ENCODE measurements at places on chromosomes 12 and 14.
A peak's percentile ranks its signal among the peaks of the same experiment; 100 is the strongest.

DNA sequence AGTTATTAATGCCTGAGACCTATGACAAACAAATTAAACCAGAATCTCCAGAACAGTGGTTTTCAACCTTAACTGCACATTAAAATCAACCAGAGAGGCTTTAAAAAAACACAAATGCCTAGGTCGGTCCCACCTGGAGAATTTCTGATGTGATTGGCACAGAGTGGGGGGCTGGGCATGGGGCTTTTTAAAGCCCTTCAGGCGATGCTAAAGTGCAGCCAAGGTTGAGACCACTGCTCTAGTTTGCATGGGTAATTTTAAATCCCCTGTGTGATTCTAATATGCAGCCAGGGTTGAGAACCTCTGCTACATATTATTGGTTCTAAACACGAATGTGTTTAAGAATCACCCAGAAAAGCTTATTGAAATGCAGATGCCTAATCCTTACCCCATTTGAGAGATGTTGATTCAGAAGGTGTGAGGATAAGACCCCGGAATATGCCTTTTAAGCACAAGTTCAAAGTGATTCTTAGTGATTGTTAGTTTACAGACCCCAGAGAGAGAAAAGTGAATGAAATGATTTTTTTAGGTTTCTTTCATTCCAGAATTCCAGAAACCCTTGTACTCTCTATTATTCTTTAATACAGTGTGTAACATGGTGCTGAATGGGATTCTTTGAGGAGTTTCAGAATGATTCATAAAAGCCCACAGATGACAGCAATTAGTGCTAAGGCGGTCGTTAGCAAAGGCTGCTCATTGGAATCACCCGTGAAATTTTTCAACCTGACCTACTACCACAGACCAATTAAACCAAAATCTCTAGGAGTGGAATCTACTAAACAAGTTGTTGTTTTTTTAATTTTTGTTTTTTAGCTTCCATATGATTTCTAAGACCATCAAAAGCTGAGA, 44.9 kb downstream of the LIN7A start:
- DNase-seq, result no peak

DNA sequence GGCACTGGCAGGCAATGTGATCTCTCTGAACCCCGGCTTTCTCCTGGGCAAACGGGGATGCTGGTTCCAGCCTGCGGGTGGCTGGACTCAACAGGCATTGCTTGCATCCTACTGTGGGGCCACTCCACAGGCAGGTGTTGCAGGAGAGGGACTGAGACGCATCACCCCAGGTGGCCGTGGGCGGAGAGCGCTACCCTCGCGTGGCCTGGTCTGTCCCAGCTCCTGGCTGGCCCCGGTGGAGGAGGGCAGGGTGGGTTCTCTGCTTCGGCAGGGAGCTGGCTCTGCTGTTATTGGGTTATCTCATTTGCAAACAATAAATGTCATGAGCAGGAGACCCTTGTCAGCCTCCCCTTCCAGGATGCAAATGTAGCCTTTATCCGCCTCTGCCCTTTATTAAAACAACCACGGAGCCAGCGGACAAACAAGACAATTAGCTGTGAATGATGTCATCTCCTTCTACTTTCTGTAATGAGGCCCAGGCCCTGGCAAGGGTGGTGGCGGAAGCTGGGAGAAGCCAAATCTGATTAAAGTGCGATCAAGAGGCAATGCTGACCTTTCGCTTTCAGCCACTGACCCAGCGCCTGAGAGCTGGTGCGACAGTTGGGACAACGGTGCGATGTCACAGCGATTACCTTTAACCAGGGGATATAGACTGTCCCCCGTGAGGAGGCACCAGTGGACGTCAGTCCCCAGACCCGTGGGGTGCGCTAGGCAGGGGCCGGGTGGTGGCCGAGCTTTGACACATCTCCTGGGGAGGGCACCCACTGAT, 161.8 kb downstream of the KIF26A start:
- DNase-seq, result no peak

DNA sequence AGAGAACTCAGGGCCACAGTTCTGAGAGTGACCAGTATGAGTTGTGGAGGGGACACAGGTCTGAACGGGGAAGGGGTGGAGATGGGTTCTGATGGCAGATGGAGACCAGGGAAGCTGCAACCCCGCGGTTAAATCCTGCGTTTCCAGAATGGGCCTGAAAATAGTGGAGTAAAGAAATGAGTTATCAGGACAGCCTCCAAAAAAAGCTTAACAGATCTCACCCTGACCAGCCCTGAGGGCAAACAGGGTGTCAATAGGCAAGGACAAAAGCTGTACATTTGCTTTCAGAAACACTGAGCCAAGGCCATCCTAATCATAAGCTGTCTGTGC, 555 bp upstream of the RTN1 start:
- DNase-seq, result no peak

GRCh38 chr12:61574339-61574738, 685.9 kb upstream of the USP15 start:
- DNase-seq, result no peak

GRCh38 chr14:102095231-102095870, 8.5 kb upstream of the HSP90AA1 start:
- DNase-seq, result no peak

- no peak for DNase-seq
Measured at GRCh38 chr14:85533861-85534291, 3.9 kb downstream of the FLRT2 start.

DNA sequence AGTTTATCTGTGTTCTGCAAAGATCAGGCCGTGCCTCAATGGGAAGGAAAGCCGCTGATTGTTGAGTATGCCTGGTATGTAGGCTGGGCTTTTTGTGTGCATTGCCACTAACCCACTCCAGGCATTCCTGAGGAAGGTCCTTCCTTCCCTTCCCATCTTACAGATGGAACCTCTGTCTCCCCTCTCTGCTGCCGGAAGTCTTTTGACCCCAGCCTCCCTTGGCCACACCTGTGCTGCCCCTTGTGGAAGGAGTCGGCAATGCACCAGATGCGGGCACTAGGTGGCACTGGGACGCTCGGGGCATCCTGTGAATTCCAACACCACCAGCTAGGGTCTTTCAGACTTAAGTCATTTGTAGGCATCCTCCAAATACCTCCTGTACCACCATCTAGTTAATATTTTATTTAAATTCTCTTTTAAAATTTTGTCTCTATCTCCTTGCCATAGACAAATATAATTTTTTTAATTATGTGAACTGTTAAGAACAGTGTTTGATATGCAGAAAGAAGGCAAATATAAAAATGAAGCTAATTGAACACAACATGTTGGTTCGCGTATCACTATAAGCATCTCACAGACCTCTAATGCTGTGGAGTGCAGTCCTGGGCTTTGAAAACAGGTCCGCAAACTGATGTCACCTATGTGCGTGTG, 99.6 kb downstream of the RIN3 start:
- DNase-seq, result peak; percentile 37

DNA sequence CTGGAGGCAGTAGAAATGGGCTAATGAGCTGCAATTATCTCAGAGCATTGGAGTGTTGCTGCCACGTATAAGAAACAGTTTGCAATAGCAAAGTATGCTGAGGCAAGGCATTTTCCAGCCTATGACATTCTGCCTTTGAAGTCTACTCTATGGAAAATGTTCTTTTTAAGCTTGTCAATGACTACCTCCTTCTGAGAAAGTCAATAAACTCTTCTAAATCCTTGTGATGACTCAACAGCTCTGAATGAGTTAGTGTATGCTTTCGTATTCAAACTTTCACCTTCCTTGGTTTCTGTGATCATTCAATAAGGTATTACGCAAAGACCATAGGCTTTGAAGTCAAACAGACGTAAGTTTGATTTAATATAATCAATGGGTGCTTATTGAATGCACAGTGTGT, 111.2 kb downstream of the CAPZA3 start:
- DNase-seq, result no peak

GRCh38 chr12:59650588-59651228, 54.9 kb downstream of the SLC16A7 start:
- DNase-seq, result no peak

- DNase-seq, result no peak
Measured at GRCh38 chr14:26870722-26871617, 273.1 kb upstream of the NOVA1 start.

DNA sequence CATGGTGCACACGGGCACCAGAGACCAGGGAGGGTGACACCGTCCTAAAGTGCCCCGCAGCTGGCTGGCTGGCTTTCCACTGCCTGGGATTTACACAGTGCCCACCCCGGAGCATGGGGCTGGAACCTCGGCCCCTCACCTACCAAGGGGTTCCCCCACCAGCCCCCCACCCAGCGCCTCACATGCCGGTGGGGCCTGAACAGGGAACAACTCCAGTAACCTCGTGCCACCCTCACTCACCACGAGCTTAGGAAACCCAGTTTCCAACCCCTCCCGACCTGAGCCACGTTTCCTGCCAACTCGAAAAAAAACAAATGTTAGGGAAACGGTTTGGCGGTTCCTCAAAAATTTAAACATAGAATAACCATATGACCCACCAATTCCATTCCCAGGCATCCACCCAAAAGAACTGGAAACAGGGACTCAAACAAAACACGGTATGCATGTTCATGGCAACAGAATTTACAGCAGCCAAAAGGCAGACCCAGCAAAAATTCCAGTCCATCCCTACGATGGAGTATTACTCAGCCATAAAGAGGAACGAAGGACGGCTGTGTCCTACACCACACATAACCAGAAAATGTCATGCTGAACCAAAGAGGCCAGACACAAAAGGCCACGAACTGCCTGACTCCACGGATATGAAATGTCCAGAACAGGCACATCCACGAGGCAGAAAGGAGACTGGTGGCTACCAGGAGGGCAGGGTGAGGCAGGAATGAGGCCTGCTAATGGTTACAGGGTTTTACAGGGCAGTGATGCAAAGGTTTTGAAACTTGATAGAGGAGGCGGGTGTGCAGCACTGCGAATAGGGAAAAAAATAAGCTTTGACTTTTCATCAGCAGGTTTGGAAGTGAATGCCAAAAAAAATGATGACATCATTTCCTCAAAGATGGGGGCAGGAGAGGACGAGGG, 68.9 kb downstream of the NCOR2 start:
- DNase-seq, result no peak

Data from stimulated activated naive CD4-positive, alpha-beta T cell (primary cell).